ENCODE measurements at places on chromosomes 5 and 9.

GRCh38 chr5:95770830-95771708 lies 39.9 kb downstream of the RHOBTB3 start:
- DNase-seq = no peak

DNA sequence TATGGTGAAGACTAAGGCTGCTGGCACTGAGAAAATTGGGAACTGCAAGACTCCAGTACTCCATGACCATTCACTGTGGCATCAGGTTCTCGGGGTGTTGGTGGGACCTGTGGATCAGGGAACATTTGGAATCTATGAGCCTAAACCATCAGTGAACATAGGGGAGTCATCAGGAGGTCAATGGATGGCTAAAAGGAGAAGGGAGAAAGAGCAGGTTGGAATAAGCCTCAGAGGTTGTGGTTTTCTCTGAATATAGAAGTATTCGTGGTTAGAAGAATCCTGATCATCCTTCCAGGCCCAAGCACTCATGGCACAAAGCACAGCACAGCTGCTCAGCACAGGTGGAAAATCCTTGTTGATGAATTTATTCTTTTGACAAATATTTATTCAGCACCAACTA lies 156.6 kb downstream of the SEMA6A start:
- no peak for DNase-seq

DNA sequence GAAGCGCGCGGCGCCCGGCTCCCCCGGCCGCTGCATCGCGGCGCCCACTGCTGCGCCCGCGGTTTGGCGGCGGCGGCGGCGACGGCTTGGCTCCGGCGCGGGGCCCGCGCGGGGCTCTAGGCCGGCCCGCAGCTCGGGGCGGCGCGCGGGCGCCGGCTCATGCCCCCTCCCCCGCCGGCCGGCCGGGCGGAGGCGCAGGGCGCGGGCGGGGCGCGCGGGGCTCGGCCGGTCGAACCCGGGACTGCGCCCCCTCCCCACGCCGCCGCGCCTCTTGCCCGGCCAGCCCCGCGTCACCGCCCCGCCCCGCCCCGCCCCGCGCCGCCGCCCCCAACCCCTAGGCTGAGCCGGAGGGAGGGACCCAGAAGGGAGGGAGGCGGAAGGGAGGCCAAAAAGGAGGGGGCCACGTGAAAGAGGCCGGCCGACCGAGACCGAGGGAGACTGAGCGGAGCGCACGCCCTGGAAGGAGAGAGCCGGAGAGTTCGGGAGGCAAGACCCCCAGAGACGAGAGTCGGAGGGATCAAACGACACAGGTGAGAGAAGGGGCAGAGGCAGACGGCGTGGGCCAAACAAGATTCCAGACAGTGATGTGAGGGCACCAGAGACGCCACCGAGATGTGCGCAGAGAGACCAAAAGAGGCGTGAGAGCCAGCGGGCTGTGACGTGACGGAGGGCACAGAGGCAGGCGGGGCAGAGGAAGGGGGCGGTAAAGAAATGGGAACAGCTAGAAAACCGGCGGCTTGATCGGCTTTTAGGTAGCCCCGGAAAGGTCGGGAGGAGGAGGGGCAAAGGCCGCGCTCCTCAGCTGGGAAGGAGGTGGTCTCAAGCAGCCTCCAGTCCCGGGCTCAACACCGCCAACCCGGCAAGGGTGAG lies at the start of gene BARX1:
Gene BARX1 (minus strand): TSS at position 245 of the 870 bp plus-strand sequence. CDS start 209 bp downstream, at position 36.
- no peak for DNase-seq

- no peak for DNase-seq
These were observed 375.3 kb upstream of the PRR16 start for GRCh38 chr5:120088836-120089235.

- no peak for DNase-seq
These were observed 18.4 kb downstream of the POU5F2 start for GRCh38 chr5:93723005-93723404.

- no peak for DNase-seq
These were observed 317.4 kb downstream of the KDM4C start for GRCh38 chr9:7075154-7075553.

- no peak for DNase-seq
These were observed 61.7 kb upstream of the SLC27A6 start for GRCh38 chr5:128903550-128903949.

GRCh38 chr5:81424728-81425127 lies 30.8 kb upstream of the ACOT12 start:
- no peak for DNase-seq

DNA sequence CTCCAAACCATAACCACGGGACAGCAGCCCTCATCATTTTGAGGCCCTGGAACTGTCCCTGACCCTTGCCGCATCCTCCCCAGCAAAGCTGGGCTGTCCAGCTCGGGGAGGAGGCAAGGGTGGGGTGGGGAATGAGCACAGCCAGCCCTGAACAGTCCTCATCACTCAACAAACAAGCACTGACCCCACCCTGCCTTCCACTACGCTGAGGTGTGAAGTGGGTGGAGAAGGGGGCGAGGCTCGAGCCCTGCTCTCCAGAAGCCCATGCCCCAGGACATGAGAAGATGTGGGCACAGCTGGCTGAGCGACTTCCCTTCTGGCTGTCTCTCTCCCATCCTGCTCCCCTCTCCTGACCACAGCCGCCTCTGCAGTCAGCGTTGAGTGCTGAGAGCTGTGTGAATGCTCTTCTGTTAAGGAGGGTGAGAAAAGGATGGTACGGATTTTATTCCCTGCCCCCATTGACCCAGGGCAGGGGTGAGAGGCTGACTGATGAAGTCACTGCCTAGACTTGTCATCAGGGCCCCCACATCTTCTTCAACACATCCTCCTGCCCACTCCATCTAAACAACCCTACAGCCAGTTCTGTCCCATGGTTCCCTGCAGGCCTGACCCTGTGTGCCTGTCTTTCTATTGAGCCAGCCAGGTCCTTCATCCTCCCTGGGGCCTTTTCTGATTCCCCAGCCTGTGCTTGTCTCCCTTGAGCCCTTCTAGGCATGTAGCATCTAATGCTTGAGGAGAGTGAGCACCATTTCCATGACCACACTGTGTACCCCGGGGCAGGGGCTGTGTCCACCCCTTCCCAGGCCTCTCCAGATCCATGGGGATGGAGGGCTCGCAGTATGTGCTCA lies 276.0 kb downstream of the FSTL4 start:
- no peak for DNase-seq

DNA sequence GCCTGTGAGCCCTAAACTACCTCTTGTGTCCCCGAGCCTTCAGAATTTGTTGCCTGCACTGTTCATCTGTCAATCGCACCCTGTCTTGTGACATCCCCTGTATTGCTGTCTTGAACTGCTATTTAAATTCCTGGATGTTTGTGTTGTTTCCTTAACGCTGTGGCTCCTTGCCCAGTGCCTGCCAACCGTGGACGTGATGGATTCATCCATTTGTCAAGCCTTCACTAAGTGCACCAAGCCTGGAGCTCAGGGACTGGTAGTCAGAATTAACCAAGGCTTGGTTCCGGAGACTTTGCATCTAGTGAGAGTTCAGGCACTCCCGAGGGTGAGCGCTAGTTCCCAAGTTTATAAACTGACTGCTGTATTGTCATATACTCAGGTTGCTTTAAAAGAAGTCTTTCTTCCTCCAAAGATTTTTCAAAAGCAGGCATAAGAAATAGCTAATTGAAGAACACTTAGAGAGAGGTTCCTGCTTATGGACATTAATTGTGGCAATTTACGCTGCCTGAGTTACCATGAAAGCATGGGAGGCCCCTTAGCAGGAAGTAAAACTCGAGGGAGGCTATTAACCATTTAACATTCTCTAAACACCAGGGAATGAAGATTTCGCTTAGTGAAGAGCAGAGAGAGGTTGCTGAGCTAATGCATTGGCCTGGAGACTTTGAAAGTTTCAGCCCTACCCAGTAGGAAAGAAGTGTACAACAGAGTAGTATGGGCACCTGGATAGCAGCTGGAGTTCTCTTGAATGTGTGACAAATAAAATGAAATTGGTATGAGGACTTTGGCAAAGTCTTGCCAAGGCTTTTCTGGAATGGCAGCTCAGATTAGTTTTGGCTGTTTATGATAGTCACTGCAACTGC lies 29.0 kb downstream of the RGS3 start:
- no peak for DNase-seq

DNA sequence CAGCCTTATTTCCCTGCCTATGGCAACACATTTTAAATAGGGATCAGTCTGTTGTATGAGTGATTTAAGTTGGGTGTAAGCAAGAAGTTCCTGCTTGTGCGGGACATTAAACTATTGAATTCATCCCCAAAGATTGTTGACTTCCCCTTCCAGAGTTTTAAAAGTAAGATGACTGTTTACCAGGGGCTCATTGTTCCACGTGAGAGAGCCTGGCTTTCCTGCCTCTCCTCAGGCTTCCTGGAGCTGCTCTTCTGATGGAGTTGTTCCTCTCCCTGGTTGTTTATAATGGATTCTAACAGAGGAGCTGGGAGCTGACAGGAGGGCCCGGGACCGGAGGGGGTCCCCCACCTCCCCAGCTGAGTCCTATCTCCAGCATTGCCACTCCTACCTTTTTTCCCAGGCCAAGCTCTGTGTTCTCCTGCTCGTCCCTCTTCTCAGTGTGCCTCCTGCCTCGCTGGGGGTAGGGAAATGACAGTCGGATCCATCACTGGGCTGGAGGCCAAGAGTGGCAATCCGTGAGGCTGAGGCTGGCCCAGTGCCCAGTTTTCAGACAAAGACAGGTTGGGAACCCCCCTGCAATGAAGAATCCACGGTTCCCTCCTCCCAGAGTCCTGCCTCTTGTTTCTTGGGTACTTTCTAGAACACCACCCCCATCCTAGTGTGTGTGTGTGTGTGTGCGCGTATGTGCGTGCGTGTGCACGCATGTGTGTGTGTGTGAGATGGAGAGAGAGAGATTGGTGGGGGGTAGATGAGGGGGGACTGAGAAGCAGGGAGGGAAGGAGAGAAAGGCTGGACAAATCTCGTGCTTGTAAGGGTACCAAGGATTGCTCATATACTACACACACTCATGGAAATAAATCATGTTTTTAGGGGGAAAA lies 123.7 kb upstream of the NFIB start:
- DNase-seq = no peak

GRCh38 chr5:61253547-61253946 lies 78.5 kb upstream of the ZSWIM6 start:
- DNase-seq = no peak

Measured in fibroblast of skin of left quadriceps (primary cell).